AG04450 (cell line): ENCODE measurements at places on chromosomes 7 and 10. TPM values are rescaled to one million over a fixed set of nuclear protein-coding genes. Genes with fewer than 3 reads are reported as not detected.

- DNase-seq = no peak
Measured at GRCh38 chr10:35961501-35961900, 319.4 kb upstream of the FZD8 start.

- DNase-seq = no peak
Measured at GRCh38 chr7:134255814-134256213, 60.9 kb downstream of the SLC35B4 start.

Gene FAM13C
- 3.1 and 4.6 TPM in 2 replicates for polyA plus RNA-seq

- no peak for DNase-seq
Measured at GRCh38 chr7:105206985-105207384, 181.7 kb downstream of the SRPK2 start.

- no peak for DNase-seq
Measured at GRCh38 chr7:94656925-94657731, 1.2 kb upstream of the SGCE start.

DNA sequence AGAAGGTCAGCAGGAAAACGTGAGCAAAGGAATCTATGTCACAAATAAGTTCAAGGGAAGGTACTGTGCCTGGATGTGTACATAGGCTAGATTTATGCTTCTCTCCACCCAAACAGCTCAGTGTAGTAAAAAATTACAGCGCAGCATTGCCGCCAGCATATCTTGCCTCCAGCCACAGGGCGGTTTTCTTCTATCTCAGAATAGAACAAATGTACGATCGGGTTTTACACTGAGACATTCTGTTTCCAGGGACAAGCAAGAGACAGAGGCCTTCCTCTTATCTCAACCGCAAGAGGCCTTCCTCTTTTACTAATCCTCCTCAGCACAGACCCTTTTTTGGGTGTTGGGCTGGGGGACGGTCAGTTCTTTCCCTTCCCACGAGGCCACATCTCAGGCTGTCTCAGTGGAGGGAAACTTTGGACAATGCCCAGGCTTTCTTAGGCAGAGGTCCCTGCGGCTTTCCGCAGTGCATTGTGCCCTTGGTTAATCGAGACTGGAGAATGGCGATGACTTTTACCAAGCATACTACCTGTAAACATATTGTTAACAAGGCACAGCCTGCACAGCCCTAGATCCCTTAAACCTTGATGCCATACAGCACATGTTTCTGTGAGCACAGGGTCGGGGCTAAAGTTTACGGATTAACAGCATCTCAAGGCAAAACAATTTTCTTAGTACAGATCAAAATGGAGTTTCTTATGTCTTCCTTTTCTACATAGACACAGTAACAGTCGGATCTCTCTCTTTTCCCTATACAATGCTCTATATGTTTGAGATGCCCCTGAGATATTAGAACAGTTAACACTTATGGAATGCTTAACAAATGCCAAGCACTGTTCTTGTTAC is 11.6 kb upstream of the ABHD11 start:
- DNase-seq = no peak

GRCh38 chr7:1943326-1943725 is 273.2 kb downstream of the ELFN1 start:
- DNase-seq = no peak

- DNase-seq = no peak
Measured at GRCh38 chr10:42543840-42544372, 94.5 kb downstream of the ZNF33B start.

- no peak for DNase-seq
Measured at GRCh38 chr7:130207642-130208041, at the start of gene SSMEM1. Gene SSMEM1 (plus strand): TSS chr7:130207860. CDS start chr7:130207911, 51 bp downstream.

Gene POLL
- 14.8 and 16.4 TPM in 2 replicates for polyA plus RNA-seq

Gene AGR2
- polyA plus RNA-seq = 0.17 and 0.60 TPM in 2 replicates
